Activated CD8-positive, alpha-beta T cell treated with anti-CD3 and anti-CD28 coated beads, Interleukin-2, amount 10 ng/mL, durations not matched to agents 7 days and 5 days (primary cell): ENCODE measurements at places on chromosomes 4 and X. TPM values are rescaled to one million over a fixed set of nuclear protein-coding genes. Genes with fewer than 3 reads are reported as not detected.

- DNase-seq: no peak
Observed at GRCh38 chr4:73251384-73251783, 7.2 kb downstream of the ANKRD17 start.

Gene TRIM60
- total RNA-seq: not detected

DNA sequence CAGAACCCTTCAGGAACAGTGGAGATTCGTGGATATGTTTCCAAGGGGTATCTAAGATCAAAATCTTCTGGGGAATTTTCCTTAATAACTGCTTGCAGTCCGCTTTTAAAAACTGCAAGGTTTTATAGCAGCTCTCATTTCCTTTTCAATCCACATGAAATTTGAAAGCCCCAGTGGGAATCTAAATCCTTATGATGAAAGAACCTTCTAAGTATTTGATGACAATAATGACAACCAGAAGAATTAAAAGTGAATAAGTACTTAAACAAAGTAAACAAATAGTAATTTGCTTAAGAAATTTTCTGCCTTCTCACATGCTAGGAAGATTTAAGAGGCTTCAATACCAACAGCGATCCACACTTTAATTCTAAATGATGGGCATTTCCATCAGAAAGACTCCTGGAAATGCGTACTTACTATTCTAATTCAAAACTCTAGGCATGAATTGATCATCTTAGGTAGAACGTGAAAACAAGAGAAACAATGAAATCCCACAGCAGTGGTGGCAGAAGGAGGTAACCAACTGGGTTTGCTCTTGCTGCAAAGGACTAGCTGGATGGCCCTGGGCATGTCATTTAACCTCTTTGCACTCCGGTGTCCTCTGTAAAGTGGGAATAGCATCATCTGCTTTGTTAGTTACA is 37.6 kb upstream of the S100G start:
- DNase-seq: no peak

Gene SMR3B
- total RNA-seq: not detected

Gene GNRHR
- not detected for total RNA-seq

Gene OCIAD2
- 77.3 TPM for total RNA-seq

GRCh38 chr4:73727685-73728084 is 12.7 kb upstream of the CXCL8 start:
- DNase-seq: no peak

Gene KCTD8
- total RNA-seq: not detected

GRCh38 chr4:147340591-147341120 is 140.2 kb upstream of the EDNRA start:
- DNase-seq: no peak

Gene MAGEE1
- 4.9 TPM for total RNA-seq
